ENCODE measurements at places on chromosomes 6 and 20. TPM values are rescaled to one million over a fixed set of nuclear protein-coding genes. Genes with fewer than 3 reads are reported as not detected.
A peak's percentile ranks its signal among the peaks of the same experiment; 100 is the strongest.

GRCh38 chr20:58008413-58008812, 220.0 kb downstream of the ANKRD60 start:
- DNase-seq = no peak
- H3K4me1 ChIP-seq = peaks cover 5% of the 10 kb centered on the region
- no peaks in the 10 kb centered on the region for H3K36me3 ChIP-seq
- no peak overlapping the region for H3K4me3 ChIP-seq

DNA sequence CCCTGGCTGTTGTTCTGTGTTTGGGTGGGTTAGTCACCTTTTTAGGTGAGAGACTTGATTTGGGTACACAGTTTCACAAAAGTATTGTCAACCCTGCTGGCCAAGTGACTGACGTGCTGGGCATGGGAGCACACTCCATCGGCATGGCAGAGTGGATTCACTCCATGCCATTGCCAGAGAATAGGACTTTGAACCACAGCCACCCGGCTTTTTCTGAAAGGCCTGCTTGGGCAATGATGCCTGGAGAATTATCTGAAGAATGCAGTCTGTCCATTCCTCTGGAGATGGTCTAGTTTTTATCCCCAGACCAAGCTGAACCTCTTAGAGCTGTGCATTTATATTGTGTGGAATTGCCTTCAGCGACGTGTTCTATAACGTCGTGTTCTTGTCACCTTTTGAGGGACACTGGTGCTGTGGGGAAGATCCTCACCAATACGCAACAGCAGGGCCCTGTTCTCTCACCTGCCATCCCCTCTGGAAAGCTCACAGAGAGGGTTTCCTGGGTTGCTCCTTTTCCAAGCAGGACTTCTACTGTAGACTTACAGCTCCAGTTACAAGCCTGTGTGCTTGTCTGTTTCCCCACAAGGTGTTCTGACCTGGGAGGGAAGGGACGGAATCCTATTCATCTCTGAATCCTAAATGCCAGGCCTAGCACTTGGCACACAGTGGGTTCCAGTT, 183.4 kb upstream of the AKAP12 start:
- no peaks in the 10 kb centered on the region for H3K36me3 ChIP-seq
- no peak overlapping the region for H3K27ac ChIP-seq
- H3K4me1 ChIP-seq = no peaks in the 10 kb centered on the region
- no peak overlapping the region for H3K4me3 ChIP-seq
- no peaks in the 10 kb centered on the region for H3K27me3 ChIP-seq
- no peak for DNase-seq

DNA sequence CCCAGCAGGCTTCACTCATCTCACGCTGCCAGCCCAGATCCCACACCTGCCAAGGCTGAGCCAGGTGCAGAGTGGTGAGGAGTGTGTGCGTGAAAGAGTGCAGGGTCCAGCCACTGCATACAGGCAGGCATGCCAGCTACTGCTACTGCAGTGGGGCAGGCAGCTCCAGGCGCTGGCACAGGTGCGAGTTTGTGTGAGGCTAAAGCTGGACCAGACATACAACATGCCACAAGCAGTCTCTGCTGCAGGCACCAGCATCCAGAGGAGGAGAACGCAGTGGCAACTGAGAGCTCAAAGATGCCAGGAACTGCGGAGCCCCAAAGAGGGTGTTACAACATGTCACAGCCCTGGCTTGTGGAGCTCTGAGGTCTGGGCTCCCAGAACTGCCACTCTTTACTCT, 149.8 kb downstream of the EYS start:
- no peak overlapping the region for H3K27ac ChIP-seq
- no peak overlapping the region for H3K4me3 ChIP-seq
- no peak for DNase-seq

DNA sequence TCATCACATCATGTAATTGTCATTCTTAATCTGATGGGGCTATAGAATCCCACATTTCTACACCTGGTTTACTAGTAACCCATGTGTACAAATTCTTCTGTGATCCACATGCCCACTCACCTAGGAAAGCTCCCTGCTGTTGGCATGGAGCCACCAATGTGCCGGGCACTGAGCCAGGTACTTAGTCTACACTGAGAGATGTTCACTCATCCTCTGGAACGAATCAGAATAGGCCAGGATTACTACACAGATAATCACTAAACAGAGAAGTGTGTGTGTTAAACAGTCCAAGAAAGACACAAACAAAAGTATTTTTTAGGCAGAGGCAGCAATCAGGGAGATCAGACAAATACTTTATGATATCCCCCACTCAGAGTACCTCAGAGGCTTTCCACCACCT, 193.2 kb upstream of the VGLL2 start:
- H3K36me3 ChIP-seq = no peaks in the 10 kb centered on the region
- no peak overlapping the region for H3K27ac ChIP-seq
- no peak for DNase-seq
- peaks cover 4% of the 10 kb centered on the region for H3K4me1 ChIP-seq

GRCh38 chr6:50846144-50846851, 27.6 kb downstream of the TFAP2B start:
- H3K27me3 ChIP-seq = peaks cover 100% of the 10 kb centered on the region
- H3K4me3 ChIP-seq = peak overlapping the region; percentile 62
- no peak for DNase-seq
- H3K36me3 ChIP-seq = no peaks in the 10 kb centered on the region
- H3K4me1 ChIP-seq = peaks cover 82% of the 10 kb centered on the region
- H3K27ac ChIP-seq = no peak overlapping the region

DNA sequence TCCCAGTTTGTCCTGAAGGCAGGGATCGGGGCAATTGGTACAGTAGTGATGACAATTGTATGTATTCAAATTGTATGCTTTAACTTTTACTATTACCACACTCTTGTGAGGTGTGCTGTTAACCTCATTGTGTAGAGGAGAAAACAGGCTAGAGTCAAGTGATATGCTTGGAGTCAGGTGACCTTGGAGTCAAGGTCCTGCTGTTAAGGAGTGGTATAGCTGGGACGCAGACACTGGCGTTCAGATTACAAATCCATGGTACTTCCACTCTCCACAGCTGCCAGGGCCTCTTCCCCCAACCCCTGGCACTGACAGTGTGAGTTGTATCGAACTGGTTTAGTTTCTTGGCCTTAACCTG, 10.5 kb downstream of the CNPY3 start:
- peaks cover 19% of the 10 kb centered on the region for H3K36me3 ChIP-seq
- H3K27me3 ChIP-seq = no peaks in the 10 kb centered on the region

DNA sequence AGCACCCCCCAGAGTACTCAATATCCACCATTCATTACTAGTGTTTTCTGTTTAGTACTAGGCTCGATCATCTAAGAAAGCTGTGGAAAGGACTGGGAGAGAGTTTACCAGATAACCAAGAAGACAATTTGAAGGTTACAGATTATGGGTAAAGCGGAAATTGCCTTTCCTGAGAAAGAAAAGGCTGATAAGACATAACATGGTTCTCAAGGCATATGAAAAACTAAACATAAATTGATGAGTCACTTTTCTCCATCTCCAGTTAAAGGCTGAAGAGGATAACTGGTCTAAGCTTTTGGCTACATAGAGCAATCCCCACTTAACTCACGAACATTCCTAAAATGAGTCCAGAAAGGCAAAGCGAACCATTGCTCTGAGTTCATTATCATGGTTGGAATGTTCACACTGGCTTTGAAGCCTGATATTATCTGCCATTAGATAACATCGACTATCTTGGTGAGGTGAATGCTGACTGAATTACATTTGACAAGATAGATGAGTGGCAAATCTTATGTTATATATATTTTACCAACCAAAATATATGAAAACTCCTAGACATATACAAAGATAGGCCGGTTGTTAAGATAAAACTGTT, 65.8 kb downstream of the BTBD9 start:
- no peak for DNase-seq
- peaks cover 7% of the 10 kb centered on the region for H3K4me1 ChIP-seq
- no peak overlapping the region for H3K4me3 ChIP-seq
- no peaks in the 10 kb centered on the region for H3K27me3 ChIP-seq

DNA sequence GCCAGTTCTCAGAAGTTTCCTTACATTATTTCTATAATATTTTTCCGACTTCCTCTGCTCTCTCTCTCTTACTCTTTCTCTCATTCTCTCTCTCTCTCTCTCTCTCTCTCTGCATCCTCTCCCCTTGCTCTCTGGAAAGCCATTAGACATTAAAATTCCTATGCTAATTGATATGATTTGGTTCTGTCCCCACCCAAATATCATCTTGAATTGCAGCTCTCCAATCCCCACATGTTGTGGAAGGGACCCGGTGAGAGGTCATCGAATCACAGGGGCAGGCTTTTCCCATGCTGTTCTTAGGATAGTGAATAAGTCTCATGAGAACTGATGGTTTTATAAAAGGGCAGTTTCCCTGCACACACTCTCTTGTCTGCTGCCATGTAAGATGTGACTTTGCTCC, 74.1 kb downstream of the ADAT2 start:
- H3K36me3 ChIP-seq = no peaks in the 10 kb centered on the region
- H3K4me3 ChIP-seq = no peak overlapping the region
- no peaks in the 10 kb centered on the region for H3K27me3 ChIP-seq
- no peak overlapping the region for H3K27ac ChIP-seq

- no peak overlapping the region for H3K4me3 ChIP-seq
- H3K4me1 ChIP-seq = peaks cover 16% of the 10 kb centered on the region
- no peak for DNase-seq
- H3K27me3 ChIP-seq = no peaks in the 10 kb centered on the region
- peaks cover 8% of the 10 kb centered on the region for H3K36me3 ChIP-seq
Measured at GRCh38 chr20:54548849-54549248, 73.5 kb downstream of the DOK5 start.

- H3K4me1 ChIP-seq = peaks cover 4% of the 10 kb centered on the region
- peak; percentile 77 for DNase-seq
- H3K4me3 ChIP-seq = peak overlapping the region; percentile 64
- no peaks in the 10 kb centered on the region for H3K36me3 ChIP-seq
Measured at GRCh38 chr6:27332692-27333641, 20.9 kb upstream of the POM121L2 start.

DNA sequence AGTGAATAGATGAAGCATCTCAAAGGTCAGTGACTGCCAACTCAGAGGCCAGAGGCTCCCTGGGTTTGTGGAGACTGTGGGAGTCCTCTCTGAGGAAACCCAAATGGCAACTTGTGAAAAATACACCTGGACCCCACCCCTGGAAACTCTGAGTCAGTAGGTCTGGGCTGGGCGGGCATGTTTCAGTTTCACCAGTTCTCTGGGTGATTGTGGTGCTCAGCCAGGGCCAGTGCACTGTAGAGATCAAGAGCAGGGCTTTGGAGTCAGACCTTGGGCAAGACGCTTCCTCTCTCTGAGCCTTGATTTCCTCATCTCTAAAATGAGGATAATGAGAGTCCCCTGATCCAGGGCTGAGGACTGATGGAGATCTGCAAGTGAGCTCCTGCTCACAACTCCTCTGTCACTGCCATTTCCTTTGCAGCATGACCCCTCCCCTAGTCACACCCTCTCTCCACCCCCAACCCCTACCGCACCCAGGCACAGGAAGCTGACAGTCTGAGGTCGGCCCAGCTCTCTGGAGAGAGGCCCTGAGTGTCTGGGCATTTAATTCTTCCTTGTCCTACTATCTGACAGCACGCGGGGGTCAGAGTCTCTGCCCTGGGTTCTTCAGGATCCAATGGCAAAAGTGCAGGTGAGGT, 5.1 kb downstream of the DEF6 start:
- H3K27me3 ChIP-seq = no peaks in the 10 kb centered on the region
- DNase-seq = peak; percentile 75
- H3K4me3 ChIP-seq = no peak overlapping the region

DNA sequence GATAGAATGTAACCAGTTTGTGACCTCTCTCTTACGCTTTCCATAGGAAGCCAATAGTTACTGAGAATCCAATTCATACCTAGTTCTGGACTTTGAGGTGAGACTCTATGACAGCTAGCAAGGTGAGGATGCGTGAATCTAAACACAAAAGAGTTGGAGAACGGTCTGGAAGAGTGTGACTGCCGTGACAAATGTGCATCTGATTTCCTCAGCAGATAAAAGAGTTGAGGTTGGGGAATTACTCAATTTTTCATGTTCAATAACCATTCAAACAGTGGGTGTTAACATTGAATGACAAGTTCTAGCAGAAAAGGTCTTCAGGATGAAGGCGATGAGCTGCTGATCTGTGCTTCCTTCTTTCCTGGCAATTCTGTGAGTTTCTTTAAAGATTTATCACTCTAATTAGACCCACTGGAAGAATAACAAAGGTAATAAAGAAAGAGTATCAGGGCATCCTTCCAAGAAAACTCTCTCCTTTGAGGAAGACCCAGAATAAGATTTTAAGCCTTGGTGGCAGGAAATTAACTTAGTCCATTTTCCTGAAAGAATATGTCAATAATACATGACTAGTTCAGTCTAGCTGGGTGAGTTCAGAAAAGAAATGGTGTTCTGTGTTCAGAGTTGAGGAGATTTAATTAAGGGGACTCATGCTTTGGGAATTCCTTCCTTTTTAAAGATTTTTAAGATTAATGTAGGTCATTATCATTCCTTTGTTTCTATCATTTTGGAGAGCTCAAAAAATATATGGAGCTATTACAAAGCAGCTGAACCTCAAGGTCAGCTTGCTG, 24.5 kb downstream of the KIF3B start:
- no peak overlapping the region for H3K4me3 ChIP-seq
- H3K27me3 ChIP-seq = no peaks in the 10 kb centered on the region
- DNase-seq = no peak
- no peaks in the 10 kb centered on the region for H3K36me3 ChIP-seq
- H3K4me1 ChIP-seq = peaks cover 4% of the 10 kb centered on the region

GRCh38 chr6:106894978-106895702, 79.4 kb downstream of the CD24 start:
- peak; percentile 17 for DNase-seq
- peaks cover 26% of the 10 kb centered on the region for H3K4me1 ChIP-seq
- peaks cover under 1% of the 10 kb centered on the region for H3K36me3 ChIP-seq
- H3K4me3 ChIP-seq = no peak overlapping the region
- H3K27ac ChIP-seq = peak overlapping the region; percentile 87
- no peaks in the 10 kb centered on the region for H3K27me3 ChIP-seq

DNA sequence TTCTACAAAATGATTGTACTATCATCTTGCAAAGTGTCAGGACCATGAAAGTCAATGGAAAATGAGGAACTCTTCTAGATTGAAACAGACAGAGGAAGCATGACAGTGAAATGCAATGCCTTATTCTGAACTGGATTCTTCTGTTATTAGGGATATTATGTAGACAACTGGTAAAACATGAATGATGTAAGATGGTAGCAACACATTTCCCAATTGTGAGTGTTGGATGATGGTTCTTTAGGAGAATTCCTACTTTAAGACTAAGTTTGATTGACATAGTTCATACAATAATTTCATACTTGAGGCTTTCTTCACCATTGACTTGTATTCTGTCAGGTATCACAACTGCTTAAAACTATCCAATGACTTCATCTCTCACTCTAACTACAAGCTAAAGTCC, 4.5 kb downstream of the UBE3D start:
- peaks cover 9% of the 10 kb centered on the region for H3K36me3 ChIP-seq
- DNase-seq = no peak
- peaks cover 12% of the 10 kb centered on the region for H3K4me1 ChIP-seq
- H3K27ac ChIP-seq = no peak overlapping the region
- no peaks in the 10 kb centered on the region for H3K27me3 ChIP-seq

Gene BMP5
- total RNA-seq = 0.07 TPM

Gene KCNK5
- total RNA-seq = 57.4 TPM

Gene SRXN1
- total RNA-seq = 26.6 TPM

Gene MMS22L
- total RNA-seq = 64.2 TPM

Gene ZNF391
- total RNA-seq = 22.5 TPM

Gene SLC13A3
- 8.6 TPM for total RNA-seq

Gene REM1
- 0.28 TPM for total RNA-seq

Gene HLA-DOA
- total RNA-seq = 30.5 TPM

Gene STX11
- 0.08 TPM for total RNA-seq

Gene CALHM4
- total RNA-seq = not detected

Gene RXRB
- total RNA-seq = 11.6 TPM
